ENCODE measurements at places on chromosomes 5 and 9.

- no peak for DNase-seq
Measured at GRCh38 chr5:139752506-139753473, 42.8 kb upstream of the PSD2 start.

GRCh38 chr5:157558041-157558595, 17.5 kb downstream of the ADAM19 start:
- DNase-seq: no peak

- DNase-seq: no peak
Measured at GRCh38 chr5:1549475-1550030, 25.8 kb upstream of the LPCAT1 start.

DNA sequence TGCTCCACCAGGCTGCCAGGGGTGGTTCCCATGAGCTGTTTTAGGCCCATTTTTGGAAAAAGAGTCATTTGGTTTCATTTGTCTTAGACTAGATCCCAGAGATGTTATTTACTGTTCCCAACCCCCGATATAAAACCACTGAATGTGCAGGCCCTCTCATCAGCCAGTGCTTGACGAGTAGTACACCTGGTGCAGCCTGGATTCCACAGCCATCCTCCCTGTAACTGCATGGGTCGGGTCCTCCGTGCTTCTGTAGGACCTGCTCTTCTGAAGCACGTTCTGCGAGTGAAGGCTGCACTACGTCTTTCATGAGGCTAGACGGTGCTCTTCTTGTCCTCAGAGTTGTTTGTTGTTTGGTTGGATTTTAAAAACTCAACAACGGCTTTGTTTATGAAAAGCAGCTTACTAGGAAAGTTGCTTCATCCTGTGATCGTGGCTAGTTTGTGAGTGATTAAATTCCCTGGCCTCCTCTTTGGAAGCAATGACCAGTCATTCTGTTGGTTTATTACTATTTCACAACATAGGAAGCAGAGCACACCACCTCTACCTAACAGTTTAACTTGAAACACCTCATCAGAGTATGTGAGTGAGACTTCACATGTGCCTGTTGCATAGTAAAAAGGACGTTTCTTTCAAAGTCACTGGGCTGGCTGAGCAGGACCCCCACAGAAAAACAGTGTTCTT, 135.2 kb downstream of the AOPEP start:
- peak; percentile 9 for DNase-seq

- no peak for DNase-seq
Measured at GRCh38 chr9:9598723-9599122, 1014.1 kb downstream of the PTPRD start.

DNA sequence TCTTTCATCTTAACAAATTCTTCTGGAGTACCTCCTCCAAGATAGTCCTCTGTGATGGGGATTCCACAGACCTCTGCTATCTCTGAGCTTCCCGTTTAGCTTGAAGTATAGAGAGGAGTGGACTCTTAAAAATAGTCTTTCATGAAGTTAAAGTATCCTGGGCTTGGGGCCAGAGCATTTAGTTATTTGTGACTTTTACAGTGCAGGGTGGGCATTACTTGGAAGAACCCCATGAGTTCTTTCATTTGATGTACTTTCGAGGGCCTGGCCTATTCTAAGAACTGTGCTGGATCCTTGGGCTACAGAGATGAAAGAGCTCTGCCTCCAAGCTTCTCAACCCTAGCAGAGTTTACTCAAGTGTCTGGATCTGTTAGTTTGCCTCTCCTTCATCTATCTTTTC, 131.5 kb downstream of the ZSWIM6 start:
- DNase-seq: no peak

DNA sequence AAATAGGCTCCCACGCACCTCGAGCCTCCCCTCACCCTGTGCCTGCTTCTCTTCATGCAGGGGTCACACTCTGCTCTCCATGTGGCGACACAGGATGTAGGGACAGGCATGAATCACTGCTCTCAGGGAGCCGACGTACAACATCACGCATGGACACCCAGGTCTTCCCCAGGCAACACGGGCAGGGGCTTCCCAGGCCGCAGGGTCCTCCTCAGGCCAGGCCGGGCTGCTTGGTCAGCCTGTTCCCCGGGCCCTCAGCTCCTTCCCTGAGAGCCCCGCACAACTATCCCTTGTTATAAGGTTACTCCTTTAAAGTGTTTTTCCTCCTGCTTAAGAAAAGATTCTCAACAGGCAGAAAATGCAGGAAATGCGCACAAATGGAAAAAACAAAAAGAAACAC, 1.1 kb downstream of the SLC6A18 start:
- DNase-seq: no peak

DNA sequence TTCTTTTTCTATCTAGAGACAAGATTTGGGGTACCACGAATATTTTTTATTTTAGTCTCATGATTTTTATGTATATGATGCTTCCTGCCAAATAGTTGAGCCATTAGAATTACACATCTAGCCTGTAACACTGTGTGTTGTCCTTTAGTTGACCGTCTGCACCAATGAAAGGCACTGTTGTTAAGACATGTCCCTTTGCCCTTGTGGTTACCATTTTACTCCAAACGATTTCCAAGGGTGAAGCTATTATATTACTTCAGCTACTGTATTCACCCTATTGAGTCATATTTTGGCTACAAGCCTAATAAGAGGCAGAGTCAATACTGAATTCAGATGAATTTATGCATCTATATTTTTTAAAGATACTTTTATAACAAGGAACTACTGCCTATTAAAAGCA, 207.6 kb downstream of the CETN3 start:
- DNase-seq: no peak

GRCh38 chr9:14849851-14850250, 60.4 kb downstream of the FREM1 start:
- DNase-seq: no peak

- DNase-seq: peak; percentile 63
Measured at GRCh38 chr5:126339215-126339805, 83.9 kb upstream of the GRAMD2B start.

- no peak for DNase-seq
Measured at GRCh38 chr9:138025908-138026307, 148.3 kb downstream of the CACNA1B start.

DNA sequence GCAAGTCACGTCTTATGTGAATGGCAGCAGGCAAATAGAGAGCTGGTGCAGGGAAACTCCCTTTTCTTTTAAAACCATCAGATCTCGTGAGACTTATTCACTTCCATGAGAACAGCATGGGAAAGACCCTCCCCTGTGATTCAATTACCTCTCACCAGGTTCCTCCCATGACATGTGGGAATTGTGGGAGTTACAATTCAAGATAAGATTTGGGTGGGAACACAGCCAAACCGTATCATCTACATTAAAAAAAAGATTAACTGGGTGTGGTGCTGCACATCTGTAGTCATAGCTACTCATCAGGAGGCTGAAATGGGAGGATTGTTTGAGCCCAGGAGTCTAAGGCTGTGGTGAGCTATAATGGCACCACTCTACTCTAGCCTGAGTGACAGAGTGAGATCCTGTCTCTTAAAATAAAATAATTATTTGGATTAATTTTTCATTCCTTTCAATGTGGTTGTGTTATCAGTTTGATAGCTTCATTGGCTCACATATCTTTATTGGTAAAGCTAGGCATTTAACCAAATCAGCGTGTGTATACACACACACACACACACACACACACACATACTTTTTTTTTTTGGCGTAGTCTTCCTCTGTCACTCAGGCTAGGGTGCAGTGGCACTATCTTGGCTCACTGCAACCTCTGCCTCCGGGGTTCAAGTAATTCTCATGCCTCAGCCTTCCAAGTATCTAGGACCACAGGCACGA, 21.8 kb downstream of the DENND4C start:
- DNase-seq: no peak

DNA sequence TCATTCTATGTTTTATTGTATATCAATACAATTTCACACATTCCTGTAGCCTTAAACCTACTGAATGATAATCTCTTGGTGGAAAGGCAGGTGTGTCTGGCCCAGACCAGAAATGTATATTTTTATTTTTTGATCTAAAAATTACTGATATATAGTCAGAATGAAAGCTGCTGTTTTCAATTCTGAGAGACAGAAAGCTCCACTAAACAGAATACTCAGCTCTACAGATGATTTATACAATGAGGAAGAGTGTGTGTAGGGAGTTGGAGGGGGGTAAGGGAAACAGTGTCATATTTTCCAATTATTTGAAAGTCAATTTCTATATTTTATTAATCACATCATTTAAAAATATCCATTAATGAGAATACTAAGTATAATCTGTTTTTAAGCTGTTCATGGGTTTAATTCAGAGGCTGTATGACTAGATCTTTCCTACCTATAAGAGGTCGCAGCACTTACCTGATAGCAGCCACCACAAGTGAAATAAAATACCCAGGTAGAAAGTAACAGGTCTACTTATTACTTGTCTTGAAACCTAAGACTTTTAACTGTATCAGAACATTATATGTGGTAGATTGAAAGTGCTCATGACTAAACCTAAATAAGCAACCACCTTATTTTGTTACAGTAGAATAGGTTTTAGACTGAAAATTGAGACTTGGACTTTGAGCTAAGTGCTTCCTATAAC, 183.4 kb downstream of the TMC1 start:
- DNase-seq: no peak

- DNase-seq: no peak
Measured at GRCh38 chr9:121682926-121683515, 31.6 kb downstream of the DAB2IP start.

GRCh38 chr9:114392749-114393112, 4.9 kb upstream of the AKNA start:
- DNase-seq: no peak

- DNase-seq: peak; percentile 3
Measured at GRCh38 chr9:89153232-89154017, 25.2 kb downstream of the SHC3 start.

- DNase-seq: no peak
Measured at GRCh38 chr5:11191673-11192072, 430.6 kb upstream of the DAP start.

- DNase-seq: no peak
Measured at GRCh38 chr9:121376214-121376830, 6.3 kb upstream of the STOM start.

DNA sequence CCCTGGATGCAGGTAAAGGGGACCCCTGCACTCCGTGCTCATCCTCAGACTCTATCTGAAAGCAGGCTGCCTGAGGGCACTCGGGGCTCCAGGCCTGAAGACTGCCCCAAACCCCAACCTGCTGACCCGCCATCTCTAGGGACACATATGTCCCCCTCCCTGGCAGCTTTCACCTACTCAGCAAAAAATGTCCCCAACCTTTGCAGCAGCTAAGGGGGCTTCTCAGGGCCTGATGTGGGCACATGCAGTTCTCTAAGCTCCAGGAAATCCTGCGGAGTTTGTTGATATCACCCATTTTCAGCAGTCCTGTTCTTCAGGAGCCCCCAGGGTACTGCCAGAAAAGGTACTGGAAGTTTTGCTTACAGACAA, 2.2 kb upstream of the DPH7 start:
- no peak for DNase-seq

DNA sequence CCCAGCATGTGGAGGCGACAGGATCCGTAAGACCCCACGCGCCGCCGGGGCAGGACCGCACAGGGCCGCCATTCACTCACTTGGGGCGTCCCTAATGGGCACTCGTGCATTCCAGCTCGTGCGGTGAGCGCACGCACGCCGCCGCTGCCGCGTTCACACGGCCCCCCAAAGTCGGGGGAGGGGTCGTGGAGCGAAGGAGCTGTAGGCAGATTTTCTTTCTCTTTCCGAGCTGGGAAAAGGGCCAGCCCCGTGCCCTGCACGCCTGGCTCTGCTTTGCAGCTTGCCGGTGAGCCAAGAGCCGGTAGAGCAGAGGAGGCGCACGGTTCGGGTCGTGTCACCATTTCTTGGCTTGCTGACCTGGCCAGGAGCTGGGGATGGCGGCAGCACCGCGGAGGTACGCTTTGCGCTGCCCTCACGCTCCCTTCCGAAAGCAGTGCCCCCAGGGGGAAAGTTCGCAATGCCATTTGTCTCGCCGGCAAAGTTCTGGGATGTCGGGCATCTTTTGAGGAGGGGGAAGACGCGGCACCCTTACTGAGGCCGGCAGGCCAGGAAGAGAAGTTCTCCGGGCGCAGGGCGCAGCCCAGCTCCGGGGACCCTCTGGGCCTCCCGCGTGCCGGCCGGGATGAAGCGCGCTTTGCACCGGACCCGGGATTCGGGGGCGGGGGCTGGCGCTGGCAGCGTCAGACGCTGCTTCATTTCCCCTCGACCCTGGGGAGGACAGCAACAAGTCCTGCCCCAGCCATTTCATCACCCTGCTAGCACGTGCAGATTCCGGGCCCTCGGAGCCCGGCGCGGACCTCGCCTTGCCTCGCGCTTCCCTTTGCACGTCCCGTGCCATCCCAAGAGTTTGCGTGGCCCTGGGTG, 898 bp downstream of the STC2 start:
- no peak for DNase-seq

Measured in CD4-positive, alpha-beta T cell treated with Interleukin-17A for 4 hours (primary cell).